ENCODE measurements at places on chromosomes 7 and 10.

- DNase-seq = no peak
Measured at GRCh38 chr10:120657371-120657770, 193.8 kb upstream of the WDR11 start.

DNA sequence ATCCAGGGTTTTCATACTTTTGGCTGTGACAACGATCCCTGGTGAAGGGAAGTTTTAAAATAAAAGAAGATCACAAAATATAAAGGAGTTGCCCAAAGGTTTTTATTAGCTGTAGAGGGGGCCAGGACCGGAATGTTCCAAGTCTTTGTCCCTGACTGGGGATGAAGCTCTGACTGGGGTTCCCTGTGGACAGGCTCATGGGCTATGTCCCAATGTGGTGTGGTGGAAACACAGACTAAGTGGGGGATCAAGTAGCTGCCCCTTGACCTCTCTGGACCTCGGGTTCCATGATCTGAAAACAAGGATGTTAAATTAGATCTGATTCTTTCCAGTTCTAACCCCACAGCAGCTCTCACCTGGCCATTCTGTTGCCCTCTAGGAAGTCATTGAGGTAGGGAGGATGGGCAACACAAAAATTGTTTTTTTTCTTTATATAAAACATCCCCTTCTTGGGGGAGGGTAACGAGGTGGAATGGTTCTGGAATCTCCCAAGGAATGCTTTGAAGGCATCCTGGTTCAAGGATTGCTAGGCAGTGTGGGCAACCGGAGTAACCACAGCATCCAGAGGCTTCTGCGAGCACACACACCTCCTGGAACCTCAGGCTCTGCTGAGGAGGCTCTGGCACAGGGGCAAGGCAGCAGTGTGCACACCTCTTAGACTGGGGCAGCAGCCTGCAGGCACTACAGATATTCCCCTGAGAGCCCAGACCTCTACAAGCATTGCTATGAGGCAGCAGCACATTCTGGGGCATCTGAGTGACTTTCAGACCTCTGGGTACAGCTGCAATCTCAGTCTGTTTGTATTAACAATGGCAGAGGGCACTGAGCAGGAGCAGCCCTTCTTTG lies 21.4 kb upstream of the CRYGN start:
- DNase-seq = no peak

- DNase-seq = no peak
Measured at GRCh38 chr10:14439451-14440259, 108.9 kb upstream of the FRMD4A start.

- no peak for DNase-seq
Measured at GRCh38 chr7:69912141-69912540, 313.9 kb downstream of the AUTS2 start.

DNA sequence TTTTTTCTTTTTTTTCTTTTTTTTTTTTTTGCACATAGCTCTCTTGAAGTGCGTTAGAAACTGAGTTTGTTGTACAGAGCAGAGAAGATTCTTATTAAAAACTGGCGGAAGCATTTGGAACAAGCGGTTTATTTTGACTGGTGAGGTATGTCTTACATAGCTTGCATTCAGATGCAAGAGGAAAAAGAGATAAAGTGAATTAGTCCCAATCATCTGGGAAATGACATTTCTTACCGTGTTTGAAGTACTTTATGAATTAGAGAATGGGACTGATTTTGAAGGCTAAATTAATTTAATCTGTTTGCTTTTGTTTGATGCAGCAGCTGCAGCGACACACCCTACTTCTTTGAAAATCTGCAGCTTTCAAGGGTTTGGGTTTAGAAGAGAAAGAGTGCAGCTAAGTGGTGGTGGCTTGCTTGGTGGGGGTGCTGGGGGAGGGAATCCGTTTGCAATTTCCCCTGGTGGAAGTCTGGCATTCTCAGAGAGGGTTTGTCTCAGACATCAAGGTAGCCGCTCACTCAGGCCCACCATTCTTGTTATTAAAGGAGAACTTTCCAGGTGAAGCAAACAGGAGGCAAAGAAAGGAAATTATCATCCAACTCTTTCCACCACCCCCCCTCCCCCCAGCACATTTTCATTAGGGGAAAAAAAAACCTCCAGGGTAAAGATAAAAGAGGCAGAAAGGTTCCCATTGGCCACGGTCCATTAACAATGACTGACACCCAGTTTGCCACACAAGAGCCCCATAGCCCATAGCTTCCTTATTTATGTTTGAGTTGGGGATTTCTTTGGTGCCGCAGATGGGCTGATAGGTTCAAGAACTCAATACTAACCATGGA lies 231.7 kb downstream of the SKIDA1 start:
- DNase-seq = no peak

DNA sequence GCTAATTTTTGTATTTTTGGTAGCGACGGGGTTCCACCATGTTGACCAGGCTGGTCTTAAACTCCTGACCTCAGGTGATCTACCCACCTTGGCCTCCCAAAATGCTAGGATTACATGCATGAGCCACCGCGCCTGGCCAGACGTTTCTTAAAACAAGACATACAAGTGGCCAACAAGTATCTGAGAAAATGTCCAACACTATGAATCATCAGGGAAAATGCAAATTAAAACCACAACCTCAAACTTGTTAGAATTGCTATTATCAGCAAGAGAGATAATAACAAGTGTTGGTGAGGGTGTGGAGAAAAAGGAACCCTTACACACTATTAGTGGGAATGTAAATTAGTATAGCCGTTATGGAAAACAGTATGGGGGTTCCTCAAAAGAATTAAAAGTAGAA lies 148.6 kb downstream of the SUGCT start:
- no peak for DNase-seq

DNA sequence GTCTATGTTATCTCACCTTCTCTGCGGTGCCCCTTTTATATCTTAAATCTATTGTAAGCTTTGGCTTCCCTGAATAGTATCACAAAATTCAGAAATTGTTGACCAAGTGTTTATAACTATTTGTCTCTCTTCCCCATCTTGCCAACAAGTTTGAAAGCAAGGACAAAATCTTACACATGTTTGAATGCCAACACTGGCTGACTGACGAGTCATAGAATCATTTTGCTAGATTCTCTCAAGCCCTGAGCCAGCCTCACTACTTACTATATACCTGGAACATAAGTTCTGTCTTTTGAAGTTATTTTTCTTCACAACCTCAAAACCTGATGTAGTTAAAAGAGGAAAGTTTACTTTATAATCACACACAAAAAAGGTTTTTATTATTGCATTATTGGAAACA lies 700.7 kb downstream of the PHTF2 start:
- DNase-seq = no peak

DNA sequence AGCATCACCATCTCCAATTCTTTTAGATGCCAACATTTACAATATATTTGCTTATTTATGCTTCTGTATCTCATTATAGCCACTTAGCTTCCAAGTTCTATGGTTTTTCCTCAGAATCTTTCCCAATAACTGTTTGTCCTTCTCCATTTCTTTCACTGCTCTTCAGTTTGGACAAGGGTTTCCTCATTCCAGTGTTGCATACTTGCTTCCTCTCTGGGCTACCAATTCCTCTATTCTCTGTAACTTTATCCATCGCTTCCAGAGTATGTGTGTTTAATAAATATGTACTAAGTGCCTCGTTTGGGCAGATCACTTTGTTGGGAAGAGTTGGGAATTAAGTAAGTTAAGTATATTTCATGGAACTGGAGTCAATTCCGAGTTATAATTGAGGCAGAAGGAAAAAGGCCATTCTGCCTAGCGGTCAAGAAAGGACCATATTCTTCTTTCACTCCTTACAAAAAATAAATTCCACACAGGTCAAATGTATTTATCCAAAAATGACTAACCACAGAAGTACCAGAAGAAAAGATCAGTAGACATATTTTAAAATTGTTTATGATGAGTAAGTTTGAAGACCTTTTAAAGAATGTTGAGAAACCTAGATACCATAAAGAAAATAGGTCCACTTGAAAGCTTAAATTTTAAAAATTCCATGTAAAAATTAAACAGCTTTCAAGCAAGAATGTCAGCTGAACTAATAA lies 10.8 kb downstream of the STAMBPL1 start:
- no peak for DNase-seq

GRCh38 chr7:129786825-129787563 lies 165.8 kb downstream of the UBE2H start:
- no peak for DNase-seq

- DNase-seq = no peak
Measured at GRCh38 chr10:58791137-58791536, 278.5 kb downstream of the BICC1 start.

DNA sequence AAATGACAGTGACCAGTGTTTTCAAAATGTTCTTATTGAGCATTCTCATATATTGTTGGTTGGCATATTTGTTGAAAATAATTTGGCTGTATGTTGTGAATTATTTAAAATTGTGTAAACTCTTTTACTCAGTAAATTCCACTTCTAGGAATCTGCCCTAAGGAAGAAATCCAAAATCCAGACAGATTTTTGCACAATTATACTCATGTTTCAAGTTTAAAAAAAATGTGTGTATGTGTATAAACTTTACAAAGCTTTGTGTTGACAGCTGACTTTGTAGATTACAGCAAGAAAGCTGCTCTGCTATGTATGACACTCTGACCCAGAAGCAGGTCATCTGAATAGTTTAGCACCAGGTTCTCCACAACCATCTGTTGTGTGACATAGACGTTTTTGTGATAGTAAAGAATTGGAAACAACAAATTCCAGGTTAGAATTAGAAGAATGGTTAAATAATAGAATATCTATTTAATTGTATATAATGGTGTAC lies 21.6 kb downstream of the KIFBP start:
- no peak for DNase-seq

- DNase-seq = no peak
Measured at GRCh38 chr7:27998382-27998781, 182.2 kb downstream of the JAZF1 start.

- no peak for DNase-seq
Measured at GRCh38 chr10:30705625-30706149, 76.1 kb upstream of the LYZL2 start.

GRCh38 chr7:37882086-37882485 lies 33.7 kb downstream of the NME8 start:
- DNase-seq = no peak

DNA sequence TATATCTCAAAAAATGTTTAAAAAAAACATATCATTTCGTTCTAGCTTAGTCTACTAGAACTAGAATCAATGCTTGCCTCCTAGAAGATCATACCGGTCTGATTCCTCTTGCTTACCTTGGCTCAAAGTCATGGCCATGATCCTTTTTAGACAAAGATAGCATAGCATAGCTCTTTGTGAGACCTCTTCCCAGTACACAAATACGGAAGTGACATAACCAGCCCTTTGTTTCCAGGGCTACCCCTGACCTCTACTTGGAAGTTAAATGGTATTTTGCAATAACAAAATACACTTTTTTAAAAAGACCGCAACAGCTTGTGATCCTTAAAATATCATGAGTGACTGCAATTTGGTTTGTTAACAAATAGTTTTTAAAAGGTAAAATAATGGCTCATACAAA lies 130.7 kb upstream of the NOBOX start:
- no peak for DNase-seq

DNA sequence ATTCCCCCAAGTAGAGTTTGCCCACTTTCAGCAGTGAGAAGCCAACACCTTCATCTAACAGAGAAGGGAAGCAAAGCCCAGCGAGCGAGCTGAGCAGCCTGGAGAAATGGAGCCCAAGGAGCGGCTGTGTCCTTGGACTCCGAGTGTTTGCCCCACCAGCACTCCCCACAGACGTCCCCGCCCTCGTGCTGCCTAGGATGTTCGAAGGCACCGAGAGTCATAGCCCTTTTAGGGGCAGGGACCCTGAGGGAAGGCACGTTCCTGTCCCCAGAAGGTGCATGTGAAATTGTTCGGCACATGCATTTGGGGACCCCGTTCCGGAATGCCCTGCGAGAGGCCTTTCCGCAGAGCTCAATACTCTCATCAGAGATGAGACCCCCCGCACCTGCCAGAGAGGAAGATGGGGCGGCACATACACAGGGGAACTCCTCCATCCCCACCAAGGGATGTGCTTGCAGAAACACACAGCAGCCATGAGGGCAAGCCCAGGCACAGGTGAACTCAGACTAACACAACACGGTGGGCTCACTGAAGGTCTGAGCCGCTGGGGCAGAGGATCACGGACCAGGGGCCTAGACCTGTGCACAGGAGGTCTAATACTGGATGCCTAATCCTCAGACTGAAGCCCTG lies 131.0 kb downstream of the DLG5 start:
- no peak for DNase-seq

DNA sequence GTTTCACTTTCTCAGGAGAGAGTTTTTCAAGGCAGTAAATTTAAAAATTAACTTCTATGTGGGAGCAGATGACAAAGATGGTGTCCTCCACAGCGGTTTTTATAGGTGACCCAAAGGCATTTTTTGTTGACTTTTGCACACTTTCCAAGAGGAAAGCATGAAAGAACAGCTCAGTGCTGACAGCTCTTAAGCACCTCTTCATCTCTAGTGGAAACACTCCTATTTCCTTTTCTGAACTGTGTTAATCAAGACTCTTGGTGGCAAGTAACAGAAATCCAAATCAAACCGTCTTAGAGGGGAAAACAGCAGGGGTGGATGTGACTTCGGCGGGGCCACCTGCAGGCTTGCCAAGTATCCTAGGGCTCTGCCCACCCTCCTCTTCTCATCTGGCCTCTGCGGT lies 71.8 kb upstream of the GATA3 start:
- no peak for DNase-seq

DNA sequence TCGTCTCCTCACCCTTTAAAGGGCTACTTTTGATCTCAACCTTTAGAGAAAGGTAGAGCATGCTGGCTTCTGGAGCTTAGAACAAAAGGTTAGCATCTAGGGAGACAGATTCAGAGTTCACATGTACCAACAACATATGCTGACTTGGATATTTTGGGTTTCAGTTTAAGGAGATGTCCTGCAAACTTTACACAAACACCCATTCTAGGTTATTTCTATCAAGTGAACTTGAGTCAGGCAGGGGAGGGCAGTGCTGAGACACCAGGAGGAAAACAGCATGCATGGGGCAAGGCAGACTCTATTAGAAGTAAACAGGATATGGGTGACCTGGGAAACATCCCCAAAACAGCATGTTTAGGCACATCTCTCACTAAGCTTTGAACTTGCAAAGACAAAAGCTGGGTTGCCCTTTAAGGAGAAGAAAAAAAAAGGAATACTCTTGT lies 43.8 kb downstream of the ARL4A start:
- DNase-seq = peak; percentile 2

DNA sequence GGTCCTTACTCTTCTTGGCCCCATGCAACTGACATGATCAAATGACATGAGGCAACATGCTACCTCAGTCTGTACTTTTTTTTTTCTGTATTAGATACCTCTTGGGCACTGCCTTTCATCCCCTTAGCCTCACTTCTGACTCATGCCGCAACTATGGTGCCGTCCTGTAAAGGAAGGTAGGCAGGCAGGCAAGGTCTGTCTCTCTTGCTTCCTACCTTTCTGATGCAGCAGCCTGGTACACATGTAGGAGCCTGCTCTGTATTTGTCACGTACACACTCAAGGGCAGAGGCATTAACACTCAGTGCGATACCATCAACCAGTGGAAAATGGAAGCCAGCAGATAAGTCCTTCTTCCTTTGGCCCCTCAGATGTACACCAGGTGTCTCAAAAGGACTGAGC lies 146.7 kb downstream of the ATE1 start:
- no peak for DNase-seq

DNA sequence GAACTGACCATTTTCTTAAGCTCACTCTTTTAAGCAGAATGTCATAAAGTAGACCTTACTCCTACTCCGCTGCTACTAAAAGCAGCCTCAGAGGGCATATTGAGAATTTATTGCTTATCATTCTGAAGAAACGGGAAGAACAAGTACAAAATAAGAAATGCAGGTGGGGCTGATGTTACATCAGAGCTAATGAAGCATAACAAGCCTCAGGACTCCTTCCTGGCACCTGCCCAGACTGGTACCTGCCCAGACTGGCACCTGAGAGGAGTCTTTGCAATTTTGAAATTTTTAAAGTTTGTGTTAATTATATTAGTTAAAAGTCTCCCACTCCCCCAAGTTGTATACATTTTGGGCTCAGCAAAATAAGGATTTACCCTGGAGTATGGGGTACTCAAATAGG lies 162.4 kb downstream of the SEMA3E start:
- DNase-seq = no peak

Measured in activated CD4-positive, alpha-beta T cell treated with anti-CD3 and anti-CD28 coated beads, Interleukin-2, Interleukin-4, amounts not matched to agents 100 ng/mL and 50 ng/mL, durations not matched to agents 16 hours and 8 hours (primary cell).